ENCODE measurements at places on chromosomes 2 and 18.
A peak's percentile ranks its signal among the peaks of the same experiment; 100 is the strongest.

GRCh38 chr2:233079473-233079877 is 19.3 kb downstream of the INPP5D start:
- no peak for DNase-seq

DNA sequence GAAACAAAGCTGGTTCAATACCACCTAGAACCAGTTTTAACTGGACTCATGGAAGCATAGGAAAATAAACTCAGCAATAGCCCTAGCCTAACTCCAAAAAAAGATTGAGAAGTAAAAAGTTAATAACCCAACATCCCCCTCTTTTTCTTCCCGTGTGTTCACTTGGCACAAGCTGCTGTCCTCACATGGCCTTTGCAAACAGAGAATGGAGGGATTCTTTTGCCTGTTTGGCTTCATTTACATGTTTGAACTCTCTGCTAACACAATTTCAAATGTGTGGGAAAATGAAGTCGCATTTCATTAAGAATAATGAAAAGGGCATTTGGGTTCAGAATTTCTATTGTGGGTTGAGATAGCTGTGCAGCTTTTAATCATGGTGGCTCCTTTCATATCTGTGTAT is 589.2 kb upstream of the LRRTM1 start:
- DNase-seq, result no peak

- peak; percentile 9 for DNase-seq
Observed at GRCh38 chr18:36572135-36572856, 256.5 kb downstream of the TPGS2 start.

GRCh38 chr2:202530038-202530437 is 104.7 kb upstream of the FAM117B start:
- DNase-seq, result no peak

GRCh38 chr2:159807183-159808031 is 9.4 kb upstream of the CD302 start:
- peak; percentile 81 for DNase-seq

DNA sequence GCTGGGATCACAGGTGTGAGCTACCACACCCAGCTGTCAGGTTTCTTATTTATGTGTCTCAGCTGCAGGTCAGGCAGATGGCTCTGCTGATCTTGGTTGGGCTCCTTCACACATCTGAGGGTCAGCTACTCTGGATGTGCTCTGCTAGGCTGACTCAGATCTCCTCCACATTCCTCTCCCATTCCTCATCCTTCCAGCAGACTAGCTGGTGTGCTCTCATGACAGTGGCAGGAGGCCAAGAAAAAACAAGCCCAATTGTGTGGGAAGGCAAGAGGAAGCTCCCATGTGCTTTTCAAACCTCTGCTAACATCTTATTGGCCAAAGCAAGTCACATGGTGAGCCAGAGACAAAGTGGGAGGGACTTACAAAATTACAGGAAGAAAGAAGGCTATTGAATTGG is 11.7 kb upstream of the MSH6 start:
- DNase-seq, result peak; percentile 88

GRCh38 chr18:68564351-68564750 is 150.6 kb downstream of the TMX3 start:
- DNase-seq, result no peak

DNA sequence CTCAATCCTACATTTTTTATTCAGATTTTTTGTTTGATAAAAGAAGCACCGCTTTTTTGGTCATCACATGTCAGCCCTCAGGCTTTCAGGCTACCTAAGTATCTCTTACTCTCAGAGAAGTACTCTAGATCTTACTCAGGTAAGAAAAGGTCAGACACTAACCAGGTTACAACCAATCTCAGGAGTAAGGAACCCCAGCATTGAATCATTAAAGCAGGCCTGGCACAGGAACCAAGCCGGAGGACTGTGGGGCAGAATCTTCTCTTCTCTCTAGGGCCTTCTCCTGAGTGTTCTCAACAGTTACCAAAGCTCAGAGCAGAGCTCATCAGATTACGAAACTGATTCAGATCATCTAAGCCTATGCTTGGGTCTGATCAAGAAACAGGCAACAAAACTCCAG is 28.2 kb downstream of the RBMS1 start:
- DNase-seq, result no peak

GRCh38 chr2:217853301-217853881 is 149.4 kb downstream of the TNS1 start:
- peak; percentile 26 for DNase-seq

GRCh38 chr2:239778861-239779558 is 246.1 kb downstream of the NDUFA10 start:
- no peak for DNase-seq

DNA sequence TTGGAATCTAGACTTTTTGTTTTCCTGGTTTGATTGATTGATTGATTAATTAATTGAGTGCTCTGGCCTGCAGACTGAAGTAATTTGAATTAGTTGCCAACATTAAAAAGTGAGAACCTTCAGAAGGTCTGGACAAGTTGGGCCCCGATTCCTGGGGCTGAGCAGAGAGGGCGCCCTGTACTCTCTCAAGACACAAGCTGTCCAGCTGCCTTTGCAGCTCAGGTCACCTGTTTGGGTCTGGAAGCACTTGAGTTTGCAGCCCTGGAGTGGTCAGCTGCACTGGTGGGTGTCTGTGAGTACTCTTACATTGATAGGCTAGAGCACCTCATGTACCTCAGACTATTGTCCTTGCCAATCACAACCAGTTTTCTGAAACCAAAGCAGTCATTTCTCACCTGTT is 22.7 kb upstream of the CELF4 start:
- no peak for DNase-seq

- no peak for DNase-seq
Observed at GRCh38 chr2:133411857-133412256, 156.4 kb downstream of the NCKAP5 start.

DNA sequence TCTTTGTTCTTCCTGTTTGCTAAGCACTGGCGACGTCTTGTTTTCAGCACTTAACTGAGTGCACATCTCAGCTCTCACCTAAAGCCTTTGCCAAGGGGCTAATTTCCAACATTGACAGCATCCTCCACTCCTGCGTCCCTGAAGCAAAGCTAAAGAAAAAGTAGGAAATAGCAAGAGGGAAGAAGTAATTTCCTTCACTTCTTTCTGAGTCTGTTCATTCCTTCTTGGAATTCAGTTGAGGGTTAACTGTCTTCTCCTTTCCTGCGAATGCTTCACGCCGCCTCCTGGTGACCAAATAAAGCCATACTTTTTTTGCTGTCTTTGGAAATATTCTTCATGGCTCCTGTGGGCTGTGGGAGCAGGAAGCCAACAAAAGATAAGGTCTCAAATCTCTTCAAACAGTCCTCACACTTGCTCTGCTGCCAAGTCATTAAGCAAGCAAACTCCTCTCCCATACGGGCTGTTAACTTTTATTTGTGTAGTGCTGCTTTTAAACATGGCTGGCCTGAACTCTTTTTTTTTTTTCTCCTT is 100.9 kb downstream of the DPP10 start:
- DNase-seq, result peak; percentile 34

GRCh38 chr2:12289120-12289802 is 427.5 kb upstream of the TRIB2 start:
- DNase-seq, result no peak

- no peak for DNase-seq
Observed at GRCh38 chr2:213703406-213704098, 419.3 kb downstream of the SPAG16 start.

- peak; percentile 25 for DNase-seq
Observed at GRCh38 chr2:217077831-217078407, 218.1 kb upstream of the TNP1 start.

GRCh38 chr2:61423714-61424113 is 47.2 kb downstream of the USP34 start:
- no peak for DNase-seq

DNA sequence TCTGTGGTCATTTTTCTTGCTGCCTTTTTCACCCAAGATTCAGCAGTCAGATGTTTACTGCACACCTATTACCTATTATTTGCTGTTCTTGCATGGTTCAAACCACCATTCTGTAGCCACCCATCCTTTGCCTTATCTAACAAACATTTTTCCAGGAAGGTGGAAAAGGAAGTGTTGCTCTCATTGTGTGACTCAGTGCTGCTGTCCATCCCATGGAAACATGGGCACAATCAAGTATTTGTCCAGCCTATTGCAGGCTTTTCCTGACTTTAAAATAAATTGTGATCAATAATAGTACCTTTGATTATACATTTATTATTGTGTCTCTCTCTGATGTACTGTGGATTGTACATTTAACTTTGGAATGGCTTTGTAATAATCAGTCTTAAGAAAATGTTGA is 53.2 kb downstream of the USP14 start:
- no peak for DNase-seq

GRCh38 chr2:196601430-196602306 is 37.8 kb upstream of the CCDC150 start:
- DNase-seq, result no peak

GRCh38 chr2:217277646-217278398 is 418.0 kb upstream of the TNP1 start:
- DNase-seq, result no peak

DNA sequence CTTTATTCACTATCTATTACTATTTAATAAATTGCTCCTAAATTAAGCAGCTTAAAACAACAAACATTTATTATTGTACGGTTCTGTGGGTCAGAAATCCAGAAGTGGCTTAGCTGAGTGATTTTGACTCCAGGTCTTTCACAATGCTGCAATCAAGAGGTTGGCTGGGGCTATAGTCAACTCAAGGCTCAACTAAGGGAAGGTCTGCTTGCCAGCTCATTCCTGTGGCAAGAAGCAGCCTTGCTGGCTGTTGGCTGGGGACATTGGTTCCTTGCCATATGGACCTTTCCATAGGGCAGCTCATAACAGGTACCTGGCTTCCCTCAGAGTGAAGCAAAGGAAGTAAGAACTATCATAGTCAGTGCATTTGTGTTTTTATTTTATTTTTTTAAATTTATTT is 5.0 kb upstream of the MRPL19 start:
- DNase-seq, result no peak

DNA sequence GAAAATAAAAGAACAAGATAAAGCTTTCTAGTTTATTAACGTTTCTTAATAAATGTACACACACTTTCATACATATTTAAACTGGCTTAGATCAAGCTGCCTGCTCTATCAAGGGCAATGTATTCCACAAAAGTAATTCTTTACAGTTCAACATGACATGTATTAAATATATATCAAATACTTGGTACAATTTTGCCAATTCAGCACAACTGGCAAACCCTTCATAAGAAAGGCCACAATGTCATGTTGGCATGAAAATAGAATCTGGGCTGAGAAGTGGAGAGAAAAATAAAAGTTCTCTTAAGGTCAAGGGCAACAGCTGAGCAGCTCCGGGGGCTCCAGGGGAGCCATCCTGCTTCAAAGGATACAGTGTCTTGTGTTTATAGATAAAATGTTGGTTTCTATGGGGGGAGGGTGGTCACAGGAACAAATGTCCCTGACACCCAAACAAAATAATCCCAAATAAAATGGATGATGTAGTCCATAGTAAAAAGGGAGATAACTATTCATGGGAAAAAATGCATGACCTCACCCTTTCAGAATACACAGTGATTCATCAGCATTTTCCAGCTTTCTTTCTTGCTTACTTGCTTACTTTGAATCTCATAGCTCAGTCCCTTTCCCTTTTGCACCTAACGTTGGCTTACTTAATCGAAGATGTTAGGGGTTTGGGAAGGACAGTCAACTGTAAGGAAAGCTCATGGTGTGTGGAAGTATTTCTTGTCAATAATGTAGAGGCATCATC is 494.9 kb downstream of the NYAP2 start:
- no peak for DNase-seq

GRCh38 chr18:68714366-68714711 is 569 bp downstream of the TMX3 start:
- peak; percentile 18 for DNase-seq

- DNase-seq, result no peak
Observed at GRCh38 chr2:104504331-104505073, 349.4 kb upstream of the POU3F3 start.

GRCh38 chr2:77862120-77862519 is 339.9 kb upstream of the LRRTM4 start:
- no peak for DNase-seq

DNA sequence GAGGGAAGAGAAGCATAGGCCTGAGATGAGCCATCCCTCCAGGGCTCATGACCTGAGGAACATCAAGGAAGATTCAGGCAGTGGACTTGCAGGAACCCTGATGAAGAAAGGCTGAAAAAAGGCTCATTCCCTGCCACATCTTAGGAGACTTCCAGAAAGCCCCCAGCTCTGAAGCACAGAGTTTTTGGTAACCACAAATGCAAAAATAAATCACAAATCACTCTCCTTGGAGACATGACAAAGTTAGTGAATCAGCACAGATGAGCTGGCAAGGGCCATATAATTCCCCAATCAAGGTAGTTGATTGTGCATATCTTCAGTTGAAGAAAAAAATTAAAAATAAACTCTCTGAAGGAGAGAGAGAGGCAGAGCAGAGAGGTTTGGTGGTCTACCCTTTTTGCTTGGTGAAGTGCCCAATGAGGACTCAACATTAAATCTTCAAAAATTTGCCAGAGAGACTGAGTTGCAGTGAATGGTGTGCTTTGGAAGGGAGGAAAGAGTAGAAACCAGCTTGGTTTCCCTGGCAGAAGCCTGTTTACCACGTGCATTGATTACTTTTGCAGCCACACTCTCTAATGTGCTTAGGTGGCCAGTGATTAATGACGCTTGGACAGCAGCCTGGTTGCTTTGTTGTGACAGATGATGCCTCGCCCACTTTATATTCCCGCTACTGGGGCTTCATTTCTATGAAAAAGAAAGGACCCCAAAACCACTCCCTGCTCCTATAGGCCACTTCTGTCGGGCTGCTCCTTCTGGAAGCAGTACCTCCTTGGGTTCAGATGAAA is 257.4 kb upstream of the SLC14A2 start:
- DNase-seq, result no peak

DNA sequence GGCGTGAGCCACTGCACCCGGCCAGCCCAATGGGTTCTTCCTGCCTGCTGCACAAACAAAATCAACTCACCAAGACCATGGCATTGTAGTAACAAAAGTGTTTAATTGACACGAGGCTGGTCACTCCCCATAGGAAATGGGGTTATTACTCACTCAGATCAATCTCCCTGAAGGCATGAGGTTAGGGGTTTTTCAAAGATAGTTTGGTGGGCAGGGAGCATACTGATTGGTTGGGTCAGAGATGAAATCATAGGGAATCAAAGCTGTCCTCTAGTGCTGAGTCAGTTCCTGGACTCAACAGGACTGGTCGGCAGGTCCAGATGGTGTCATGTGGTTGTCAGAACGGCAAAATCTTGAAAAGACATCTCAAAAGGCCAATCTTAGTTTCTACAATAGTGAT is 122.1 kb downstream of the TMEM17 start:
- no peak for DNase-seq

GRCh38 chr2:152402780-152403759 is 68.1 kb downstream of the FMNL2 start:
- no peak for DNase-seq

- no peak for DNase-seq
Observed at GRCh38 chr2:196702641-196703040, 63.1 kb downstream of the CCDC150 start.

DNA sequence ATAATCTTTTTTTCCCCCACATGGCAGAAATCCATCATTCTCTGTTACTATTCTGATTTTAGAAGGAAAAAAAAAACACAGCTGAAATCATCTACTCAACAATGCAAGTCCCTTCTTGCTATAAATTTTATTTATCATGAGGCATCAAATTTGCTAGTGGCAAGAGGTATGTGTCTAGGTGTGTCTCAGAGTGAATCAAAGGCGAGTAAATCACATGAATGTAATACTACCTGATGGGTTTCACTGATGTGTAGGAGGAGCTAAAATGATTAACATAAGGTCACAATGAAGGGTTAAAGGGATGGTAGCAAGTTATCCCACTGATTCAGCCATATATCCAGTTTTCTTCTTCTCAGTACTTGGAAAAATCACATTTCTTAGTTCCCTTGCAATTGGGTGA is 24.5 kb upstream of the PELI1 start:
- no peak for DNase-seq

All from suppressor macrophage (primary cell).